ENCODE measurements at places on chromosomes 3 and 15.

GRCh38 chr15:45521596-45522327 lies 793 bp downstream of the SLC30A4 start:
- peak; percentile 13 for DNase-seq

DNA sequence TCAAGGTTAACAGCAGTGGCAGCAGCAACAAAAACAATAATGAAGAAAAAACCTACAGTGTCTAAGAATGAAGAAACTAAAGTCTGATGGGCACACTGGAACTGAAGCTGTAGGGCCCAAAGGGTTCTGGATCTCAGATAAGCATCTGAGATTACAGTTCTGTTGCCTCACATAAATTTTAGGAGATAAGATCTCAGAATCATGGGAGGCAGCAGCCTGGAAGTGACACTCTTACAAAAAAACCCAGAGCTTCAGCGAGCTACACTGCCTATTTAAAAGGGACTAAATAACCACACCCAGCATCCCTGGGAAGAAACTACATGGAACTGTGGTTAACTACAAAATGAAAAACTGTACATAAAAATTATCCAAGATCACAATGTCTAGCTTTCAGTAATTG lies 61.2 kb downstream of the PLD1 start:
- DNase-seq = no peak

GRCh38 chr3:125087768-125088391 lies 32.1 kb upstream of the HEG1 start:
- DNase-seq = no peak

GRCh38 chr3:98136631-98137030 lies 6.1 kb downstream of the OR5H1 start:
- DNase-seq = no peak

GRCh38 chr3:176055836-176056235 lies 1141.4 kb downstream of the TBL1XR1 start:
- no peak for DNase-seq

DNA sequence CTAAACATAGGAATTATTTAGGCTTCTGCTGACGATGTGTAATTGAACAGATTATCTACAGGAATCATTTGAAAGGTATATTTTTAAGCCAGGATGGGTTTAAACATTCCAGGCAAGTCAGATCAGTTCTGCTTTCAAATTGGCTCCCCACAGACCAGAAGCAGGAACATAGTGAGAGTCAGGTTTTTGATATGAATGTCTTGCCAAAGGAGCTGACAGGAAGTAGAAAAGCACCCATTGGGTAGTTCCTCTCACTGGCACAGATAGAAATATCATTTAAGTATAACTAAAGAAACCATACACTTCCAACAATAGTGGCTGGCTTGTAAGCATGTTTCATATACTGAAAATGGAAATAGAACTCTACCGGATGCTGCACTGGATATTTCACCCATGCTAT lies 95.2 kb downstream of the CLDN1 start:
- DNase-seq = no peak

GRCh38 chr15:33839540-33839939 lies 128.8 kb upstream of the CHRM5 start:
- no peak for DNase-seq

- DNase-seq = no peak
These were observed 763.5 kb downstream of the EDEM1 start for GRCh38 chr3:5951026-5951425.

DNA sequence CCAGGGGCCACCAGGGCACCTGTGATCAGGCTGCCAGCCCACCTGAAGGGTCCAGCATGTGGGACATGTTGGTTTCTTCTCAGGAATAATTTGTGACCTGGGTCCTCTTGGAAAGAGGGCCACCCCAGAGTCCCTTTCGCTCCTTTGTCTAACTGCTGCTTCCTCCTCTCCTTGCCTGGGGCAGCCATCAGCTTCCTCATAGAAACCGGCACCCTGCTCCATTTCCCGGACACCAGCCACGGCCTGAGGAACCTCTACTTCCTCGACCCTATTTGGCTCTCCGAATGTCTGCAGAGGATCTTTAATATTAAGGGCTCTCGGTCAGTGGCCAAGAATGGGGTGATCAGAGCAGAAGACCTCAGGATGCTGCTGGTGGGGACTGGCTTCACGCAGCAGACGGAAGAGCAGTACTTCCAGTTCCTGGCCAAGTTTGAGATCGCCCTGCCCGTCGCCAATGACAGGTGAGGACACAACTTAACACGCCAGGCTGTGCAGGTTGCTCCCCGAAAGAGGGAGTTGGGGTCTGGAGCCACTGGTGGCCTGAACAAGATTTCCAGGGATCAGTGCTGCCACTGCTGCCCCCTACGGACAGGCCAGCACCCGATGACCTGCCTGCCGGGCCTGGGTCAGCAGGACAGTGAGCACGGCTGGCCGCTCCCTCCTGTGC lies 109.7 kb downstream of the LRRK1 start:
- DNase-seq = no peak

GRCh38 chr15:89075846-89076245 lies 12.4 kb upstream of the ABHD2 start:
- DNase-seq = no peak

DNA sequence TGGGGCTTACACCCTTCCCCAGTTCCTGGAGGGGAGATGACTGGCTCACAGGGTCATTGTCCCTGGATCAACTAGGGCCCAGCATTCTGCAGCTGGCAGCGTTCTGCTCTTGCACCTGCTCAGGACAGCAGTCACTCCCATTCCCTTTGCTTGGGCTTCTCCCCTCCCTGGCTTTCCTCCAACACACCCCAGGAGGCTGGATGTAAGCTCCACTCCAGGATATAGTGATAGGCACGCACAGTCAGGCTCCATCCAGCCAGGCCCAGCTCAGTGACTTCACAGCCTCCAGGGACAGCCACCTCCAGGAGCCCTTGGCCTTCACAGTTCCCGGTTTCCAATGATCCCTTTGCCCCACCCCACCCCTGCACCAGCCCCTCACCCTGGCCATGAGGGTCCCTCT lies 1.9 kb downstream of the SPTBN5 start:
- no peak for DNase-seq

DNA sequence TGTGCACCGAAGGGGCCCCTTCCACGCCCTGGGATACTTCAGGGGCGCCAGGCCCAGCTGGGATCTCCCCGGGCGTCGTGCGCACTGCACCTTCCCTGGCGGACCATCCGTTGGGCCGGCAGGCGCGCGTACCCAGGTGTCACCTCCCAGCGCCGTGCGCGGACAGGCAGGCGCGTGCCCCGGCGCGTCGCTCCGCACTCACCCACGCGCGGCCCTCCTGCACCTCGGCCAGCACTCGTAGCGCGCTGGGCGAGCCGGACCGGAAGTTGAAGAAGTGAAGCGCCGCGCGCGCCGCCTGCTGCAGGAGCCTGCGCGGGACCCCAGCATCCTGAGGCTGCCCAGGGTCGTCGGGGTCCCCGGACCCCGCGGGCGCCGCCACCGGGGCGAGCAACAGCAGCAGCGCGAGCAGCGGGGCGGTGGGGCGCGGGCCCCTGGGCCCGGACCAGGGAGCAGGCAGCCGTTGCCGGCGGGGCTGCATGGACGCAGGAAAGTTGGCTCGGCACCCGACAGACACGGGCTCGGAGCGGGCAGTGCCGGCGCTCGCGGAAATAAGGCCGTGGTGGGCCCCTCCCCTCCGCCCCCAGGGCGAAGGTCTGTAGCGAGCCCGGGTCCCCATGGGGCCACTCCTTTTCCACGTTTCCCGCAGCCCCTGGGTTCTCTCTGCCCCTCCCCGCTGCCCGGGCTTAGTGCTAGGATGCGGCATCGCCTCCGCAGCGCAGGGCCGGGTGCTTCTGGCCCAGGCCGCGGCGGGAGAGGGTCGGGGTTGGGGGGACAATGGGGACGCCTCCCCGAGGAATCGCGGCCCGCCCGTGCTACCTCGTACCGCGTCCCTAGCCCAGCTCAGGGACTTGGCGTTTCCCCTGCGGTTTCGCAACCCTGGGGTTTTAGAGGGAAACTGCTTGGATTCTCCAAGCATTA lies at the start of gene RARRES1:
TSS of gene RARRES1 (minus strand) at position 520 of the 918 bp plus-strand sequence. CDS start at position 478, 42 bp downstream.
- peak; percentile 16 for DNase-seq

- no peak for DNase-seq
These were observed 295.4 kb downstream of the SLC9A9 start for GRCh38 chr3:143552851-143553250.

GRCh38 chr3:181689546-181689945 lies 22.2 kb upstream of the SOX2 start:
- no peak for DNase-seq

- DNase-seq = no peak
These were observed 52.8 kb downstream of the ITGA11 start for GRCh38 chr15:68379058-68379758.

- DNase-seq = no peak
These were observed 1.0 kb upstream of the RYR3 start for GRCh38 chr15:33309602-33310276.

DNA sequence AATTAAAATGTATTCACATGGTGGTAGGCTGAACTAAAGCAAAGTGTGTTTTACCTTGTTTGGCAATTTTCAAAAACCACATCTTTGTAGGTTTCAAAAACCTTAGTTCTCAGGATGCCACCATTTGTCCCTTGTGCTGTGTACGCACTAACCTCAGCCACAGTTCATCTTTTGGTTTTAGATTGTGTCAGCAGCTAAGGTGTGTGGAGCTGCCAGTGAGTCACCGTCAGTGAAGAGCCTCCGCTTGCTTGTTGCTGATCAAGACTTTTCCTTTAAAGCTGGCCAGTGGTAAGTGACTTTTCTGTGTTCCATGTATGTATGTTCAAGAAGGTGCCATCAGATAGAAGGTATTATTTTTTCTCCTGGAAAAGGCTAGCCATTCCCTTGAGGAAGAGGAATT lies 21.1 kb downstream of the OXNAD1 start:
- peak; percentile 88 for DNase-seq

DNA sequence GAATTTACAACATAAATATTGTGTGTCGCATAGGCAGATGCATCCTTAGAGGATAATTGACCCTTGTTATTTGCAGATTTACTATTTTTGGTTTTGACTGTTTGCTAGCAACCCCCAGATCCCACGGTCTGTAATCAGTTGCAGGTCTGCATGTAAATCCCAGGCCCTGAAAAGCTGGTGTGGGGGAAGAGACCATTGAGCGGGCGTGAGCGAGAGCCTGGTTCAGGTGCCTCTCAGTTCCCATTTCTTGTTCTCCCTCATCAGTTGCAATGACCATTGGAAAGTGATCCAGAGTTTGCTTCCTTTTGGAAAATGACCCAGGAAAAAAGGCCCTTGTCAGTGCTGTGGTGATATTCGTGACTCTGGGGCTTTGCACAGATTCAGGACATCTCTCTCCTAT lies 238.9 kb downstream of the UACA start:
- DNase-seq = no peak

Data from CD4-positive, alpha-beta T cell treated with Interleukin-4 for 4 hours (primary cell).